NCI-H2171 treated with DMSO at 0.1 percent for 48 hours (cell line): ENCODE measurements at places on chromosomes 4 and X.

- no peak for DNase-seq
Measured at GRCh38 chr4:157779081-157779480, 393.7 kb downstream of the GASK1B start.

- no peak for DNase-seq
Measured at GRCh38 chr4:12359420-12359819, 930.7 kb upstream of the HS3ST1 start.

- no peak for DNase-seq
Measured at GRCh38 chr4:76622126-76622525, 187.1 kb downstream of the SHROOM3 start.

- DNase-seq = no peak
Measured at GRCh38 chr4:2510351-2511259, 25.8 kb upstream of the FAM193A start.

DNA sequence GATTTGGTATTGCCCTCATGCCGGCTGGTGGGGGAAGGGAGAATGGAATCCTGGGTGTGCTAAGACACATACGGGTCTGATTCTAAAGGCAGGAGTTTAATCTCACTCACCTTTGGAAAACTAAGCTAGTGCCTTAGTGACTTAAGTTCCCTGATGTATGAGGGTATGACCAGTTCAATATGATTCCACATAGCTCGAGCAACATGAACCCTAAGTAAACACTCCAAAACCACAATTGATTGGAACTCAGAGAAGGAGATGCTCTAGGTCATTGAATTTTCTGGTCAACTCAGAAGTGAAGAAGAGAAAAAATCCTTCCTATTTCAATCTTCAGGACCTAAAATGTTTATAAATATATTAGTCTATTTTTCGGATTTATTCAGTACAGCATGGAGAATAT is 420.1 kb upstream of the INTU start:
- DNase-seq = no peak

GRCh38 chr4:20544645-20545044 is 155.6 kb upstream of the PACRGL start:
- peak; percentile 66 for DNase-seq

DNA sequence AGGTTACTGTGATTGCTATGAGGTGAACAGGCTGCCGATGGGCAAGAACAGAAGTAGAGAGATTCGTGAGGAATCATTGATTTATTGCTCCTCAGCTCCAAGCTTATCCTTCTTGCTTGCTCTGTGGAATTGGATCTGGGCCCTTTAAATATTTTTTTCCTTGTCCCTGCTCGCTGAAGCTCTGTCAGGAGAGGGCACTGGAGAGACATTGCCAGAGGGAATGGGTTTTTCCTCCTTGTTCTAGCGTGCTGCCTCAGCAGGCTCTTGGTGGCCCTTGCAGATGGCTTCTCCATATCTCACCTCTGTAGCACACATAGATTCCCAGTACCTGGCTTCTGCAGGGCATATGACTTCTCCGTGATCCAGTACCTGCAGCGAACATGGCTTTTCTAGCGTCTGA is 67.4 kb downstream of the CNGA2 start:
- DNase-seq = peak; percentile 4
